ENCODE measurements at places on chromosomes 2 and 18. TPM values are rescaled to one million over a fixed set of nuclear protein-coding genes. Genes with fewer than 3 reads are reported as not detected.

PAX8 gene
- 1.6 TPM for total RNA-seq

POTEI gene
- total RNA-seq: not detected

SLC4A3 gene
- total RNA-seq: 2.9 TPM

CAVIN2 gene
- total RNA-seq: 185 TPM

TLX2 gene
- total RNA-seq: not detected

GATA6 gene
- 32.2 TPM for total RNA-seq

CCDC85A gene
- total RNA-seq: 22.2 TPM

UGT1A5 gene
- not detected for total RNA-seq

FN1 gene
- 955 TPM for total RNA-seq

DNA sequence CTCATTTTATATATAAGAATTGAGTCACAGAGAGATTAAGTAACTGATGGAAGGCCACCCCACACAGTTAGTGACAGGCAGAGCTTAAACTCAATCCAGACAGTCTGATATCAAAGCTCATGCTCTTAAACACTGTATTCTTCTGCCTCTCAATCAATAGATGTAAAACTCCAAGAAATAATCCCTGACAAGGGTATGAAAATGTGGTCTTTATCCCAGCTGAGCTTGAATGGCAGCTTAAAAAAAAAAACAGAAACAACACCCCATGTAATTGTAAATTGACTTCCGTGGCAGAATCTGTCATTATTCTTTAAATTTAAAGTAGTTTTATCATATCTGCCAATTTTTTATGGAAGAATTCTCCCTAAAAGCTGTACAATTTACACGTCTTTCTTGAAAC lies 60.1 kb downstream of the RAB27B start:
- no peak for DNase-seq

DNA sequence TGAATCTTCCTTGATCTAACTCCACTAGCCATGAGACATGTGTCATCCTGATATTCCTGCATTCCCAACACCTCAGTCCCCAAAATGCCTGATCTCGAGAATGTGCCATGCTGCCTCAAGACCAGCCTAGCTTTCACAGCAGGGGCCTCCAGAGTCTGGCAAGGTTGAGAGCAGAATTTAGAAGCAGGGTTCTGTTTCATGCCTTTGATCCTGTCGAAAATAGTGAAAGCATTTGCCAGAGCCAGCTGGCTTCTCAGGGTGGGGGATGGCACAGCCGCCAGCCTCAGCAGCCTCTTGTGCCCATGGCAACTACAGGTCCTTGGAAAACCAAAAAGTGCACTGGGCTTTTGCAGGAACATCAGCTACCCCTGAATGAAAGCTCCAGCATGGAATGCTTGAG lies 143.5 kb downstream of the RTN4 start:
- no peak for DNase-seq

DNA sequence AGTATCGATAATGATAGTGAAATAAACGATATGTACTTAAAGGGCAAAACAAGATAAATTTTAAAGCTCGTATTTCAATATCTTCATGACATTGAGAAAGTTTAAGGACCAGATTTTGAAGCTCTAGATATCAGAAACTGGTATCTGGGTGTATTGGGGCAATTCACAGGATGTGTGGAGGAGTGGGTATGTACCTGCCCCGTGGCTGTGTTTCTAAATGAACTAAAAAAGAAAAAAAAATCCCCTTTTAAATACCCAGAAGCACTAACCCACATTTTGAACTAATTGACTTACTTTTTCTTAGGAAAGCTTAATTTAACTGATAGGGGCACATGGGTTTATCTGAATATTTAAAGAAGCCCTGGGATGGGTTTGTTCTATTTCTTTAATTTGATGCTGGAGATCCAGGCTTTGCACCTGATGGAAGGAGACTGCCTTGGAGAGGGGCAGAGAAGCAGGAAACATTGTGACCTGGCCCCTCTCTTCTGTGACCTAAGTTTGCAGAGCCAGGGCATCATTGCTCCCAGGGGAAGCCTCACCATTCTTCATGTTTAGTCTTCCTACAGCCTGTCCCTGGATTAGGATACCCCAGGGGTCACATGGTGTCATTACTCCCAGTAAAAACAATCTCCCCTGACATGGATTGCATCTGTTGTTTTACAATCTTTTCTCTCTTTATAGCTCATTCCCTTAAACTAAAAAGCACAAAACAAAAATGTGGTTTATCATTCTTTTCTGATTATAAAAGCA lies 7.6 kb upstream of the KCTD1 start:
- no peak for DNase-seq

DNA sequence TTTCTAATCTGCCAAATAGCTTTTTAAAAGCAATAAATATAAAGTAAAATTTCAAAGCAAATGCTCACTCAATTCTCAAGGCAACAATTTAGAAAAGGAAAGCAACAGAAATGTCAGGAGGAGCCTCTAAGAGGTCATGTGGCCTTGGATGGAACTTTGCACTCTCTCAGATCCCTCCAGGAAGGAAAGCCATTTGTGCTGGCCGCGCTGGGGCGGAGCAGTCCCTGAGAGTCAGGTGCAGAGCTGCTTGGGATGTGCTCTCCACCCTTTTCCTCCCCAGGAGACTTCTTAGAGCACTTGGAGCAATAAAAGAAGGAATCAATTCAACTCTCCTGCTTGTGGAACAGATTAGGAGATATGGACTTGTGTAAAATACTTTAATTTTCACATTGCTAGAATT lies 379.8 kb upstream of the LINC00305 start:
- DNase-seq: no peak

- no peak for DNase-seq
Measured at GRCh38 chr2:134470561-134471168, 216.8 kb downstream of the MGAT5 start.

DNA sequence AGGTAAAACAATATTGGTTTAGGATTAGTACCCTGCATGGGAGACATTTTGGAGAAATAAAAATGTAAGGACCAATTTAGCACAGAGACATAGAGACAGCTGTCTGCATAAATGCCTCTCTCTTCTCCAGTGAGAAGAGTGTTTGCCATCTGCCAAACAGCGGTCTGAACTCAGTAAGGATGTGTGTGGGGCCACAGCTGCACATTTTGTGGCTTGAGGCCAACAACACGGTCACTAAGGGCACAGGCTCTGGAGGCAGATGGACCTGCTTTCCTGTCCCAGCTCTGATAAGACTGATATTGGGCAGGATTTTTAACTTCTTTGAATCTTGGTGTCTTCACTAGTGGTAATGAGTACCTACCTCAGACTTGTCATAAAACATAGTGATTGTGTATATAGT lies 10.2 kb downstream of the ZBTB14 start:
- no peak for DNase-seq

DNA sequence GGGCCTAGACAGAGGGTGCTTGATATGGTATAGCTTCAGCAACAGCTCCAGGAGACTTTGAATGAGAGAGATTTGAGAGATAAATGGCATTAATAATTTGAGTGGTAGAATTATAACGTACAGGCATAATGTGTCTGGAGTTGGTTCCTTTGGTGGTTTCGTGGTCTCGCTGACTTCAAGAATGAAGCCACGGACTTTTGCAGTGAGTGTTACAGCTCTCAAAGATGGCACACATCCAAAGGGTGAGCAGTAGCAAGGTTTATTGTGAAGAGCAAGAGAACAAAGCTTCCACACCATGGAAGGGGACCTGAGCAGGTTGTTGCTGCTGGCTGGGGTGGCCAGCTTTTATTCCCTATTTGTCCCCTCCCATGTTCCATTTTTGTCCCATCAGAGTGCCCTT lies 23.1 kb downstream of the PDCD1 start:
- no peak for DNase-seq

DNA sequence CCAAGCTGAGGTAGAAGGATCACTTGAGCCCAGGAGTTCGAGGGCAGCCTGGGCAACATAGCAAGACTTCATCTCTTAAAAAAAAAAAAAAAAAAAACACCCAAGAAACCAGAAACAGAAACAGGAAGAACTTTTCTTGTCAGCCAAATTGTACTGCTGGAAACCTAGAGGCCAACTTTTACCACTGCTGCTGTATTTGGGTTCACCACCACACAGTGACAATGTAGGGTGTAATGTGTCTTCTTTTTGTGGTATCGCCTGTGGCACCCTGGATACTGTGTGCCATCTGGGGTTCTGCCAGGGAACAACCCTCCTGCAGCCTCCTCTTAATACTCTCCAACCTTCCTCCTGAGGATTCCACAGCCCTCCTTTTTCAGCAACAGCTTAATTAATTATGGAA lies 72.6 kb downstream of the STK39 start:
- no peak for DNase-seq

GRCh38 chr2:128314348-128315121 lies 4.1 kb downstream of the HS6ST1 start:
- no peak for DNase-seq

- no peak for DNase-seq
Measured at GRCh38 chr18:38654946-38655345, 1089.3 kb upstream of the CELF4 start.

GRCh38 chr18:57223144-57223870 lies 76.4 kb downstream of the BOD1L2 start:
- no peak for DNase-seq

DNA sequence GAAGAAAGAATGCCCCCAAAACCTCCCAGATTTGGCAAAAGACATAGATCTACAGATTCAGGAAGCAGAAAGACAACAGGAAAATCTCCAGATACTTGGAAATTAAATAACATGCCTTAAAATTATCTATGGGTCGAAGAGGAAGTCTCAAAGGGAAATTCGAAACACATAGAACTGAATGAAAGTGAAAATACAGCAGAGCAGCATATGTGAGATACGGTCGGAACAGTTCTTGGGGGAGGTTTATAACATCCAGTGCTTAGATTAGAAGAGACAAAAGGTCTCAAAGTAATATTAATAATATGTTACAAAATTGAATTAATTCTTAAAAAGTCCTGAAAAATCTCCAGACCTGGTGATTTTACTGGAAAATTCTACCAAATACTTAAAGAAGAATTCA lies 14.3 kb downstream of the KCNG2 start:
- no peak for DNase-seq

GRCh38 chr2:237540823-237541222 lies 25.6 kb upstream of the PRLH start:
- DNase-seq: no peak

GRCh38 chr2:15805206-15805605 lies 135.1 kb upstream of the MYCN start:
- no peak for DNase-seq

DNA sequence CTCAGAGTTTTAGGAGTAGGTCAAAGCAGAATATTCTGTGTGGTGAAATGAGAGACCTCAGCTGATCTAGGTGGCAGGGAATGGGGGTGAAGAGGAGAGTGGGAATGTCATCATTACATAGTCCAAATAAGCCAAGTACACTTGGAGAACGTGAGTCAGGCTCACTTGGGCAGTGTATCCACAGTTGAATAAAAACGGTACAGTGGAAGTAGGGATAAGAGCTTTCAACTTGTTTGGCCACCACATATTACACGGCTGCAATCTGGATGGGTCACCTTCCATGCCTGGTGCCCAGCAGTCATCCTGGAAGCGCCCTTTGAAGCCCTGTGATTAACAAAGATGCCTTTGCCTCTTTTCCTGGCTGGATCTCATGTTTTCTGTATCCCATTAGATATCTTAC lies 28.6 kb downstream of the MIB1 start:
- no peak for DNase-seq

- no peak for DNase-seq
Measured at GRCh38 chr18:79381811-79382311, 13.9 kb upstream of the NFATC1 start.

- DNase-seq: no peak
Measured at GRCh38 chr2:172119089-172119488, 16.4 kb upstream of the DLX2 start.

- DNase-seq: no peak
Measured at GRCh38 chr2:169050476-169051240, 18.7 kb upstream of the DHRS9 start.

GRCh38 chr2:96599941-96600340 lies 38.2 kb downstream of the KANSL3 start:
- no peak for DNase-seq

- no peak for DNase-seq
Measured at GRCh38 chr2:20415511-20415918, 31.4 kb upstream of the RHOB start.

DNA sequence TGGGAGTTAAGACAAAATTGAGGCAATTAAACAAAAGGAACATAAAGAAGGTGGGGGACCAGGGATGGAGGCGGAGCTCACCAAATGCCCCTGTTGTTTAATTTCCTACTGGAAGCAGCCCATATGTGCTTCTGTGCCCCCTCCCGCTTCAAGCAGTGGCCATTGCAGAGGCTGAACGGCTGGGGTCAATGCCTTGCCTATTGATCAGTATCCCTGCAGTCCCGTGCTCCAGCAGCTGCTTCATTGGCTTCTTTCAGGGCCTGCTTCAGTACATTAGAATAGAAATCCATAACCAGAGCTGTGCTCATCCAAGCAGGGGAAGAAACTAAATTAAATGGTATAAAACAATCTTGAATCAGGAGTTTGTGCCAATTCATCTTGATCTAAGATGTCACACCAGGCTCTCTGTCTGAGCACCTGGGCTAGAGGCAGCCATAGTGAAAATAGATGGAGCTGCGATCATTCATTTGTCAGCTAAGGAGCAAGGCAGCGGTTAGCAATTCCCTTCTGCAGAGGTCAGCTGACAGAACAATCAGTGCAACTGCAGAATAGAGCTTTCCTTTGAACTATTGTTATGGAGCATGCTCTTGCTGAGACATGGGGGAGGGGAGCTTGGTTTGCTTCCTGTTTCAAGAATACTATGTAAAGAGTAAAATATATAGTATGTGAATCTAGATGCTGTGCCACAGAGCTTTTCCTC lies 222.4 kb downstream of the WDR7 start:
- no peak for DNase-seq

GRCh38 chr2:3131636-3132326 lies 245.8 kb downstream of the EIPR1 start:
- DNase-seq: peak; percentile 38

GRCh38 chr2:74984947-74985637 lies 26.6 kb downstream of the POLE4 start:
- no peak for DNase-seq

- no peak for DNase-seq
Measured at GRCh38 chr2:155250800-155251199, 552.3 kb downstream of the KCNJ3 start.

GRCh38 chr2:467543-467891 lies 179.6 kb upstream of the ALKAL2 start:
- no peak for DNase-seq

GRCh38 chr2:9909106-9909505 lies 42.4 kb upstream of the GRHL1 start:
- no peak for DNase-seq

DNA sequence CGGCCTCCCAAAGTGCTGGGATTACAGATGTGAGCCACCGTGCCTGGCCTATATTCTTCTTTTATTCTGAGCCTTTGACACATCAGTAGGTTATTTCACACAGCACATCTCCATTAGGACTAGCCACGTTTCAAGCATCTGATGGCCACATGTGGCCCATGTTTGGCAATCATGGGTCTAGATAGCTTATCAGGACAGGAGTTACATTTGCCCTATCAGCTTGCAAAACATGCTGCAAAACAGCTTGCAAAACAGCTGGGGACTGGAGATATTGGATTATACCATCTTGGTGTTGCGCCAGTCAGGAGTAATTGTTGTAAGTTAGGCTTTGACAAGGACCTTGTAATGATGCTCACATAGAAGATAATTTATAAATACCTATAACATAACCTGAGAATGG lies 94.9 kb downstream of the GBX2 start:
- no peak for DNase-seq

DNA sequence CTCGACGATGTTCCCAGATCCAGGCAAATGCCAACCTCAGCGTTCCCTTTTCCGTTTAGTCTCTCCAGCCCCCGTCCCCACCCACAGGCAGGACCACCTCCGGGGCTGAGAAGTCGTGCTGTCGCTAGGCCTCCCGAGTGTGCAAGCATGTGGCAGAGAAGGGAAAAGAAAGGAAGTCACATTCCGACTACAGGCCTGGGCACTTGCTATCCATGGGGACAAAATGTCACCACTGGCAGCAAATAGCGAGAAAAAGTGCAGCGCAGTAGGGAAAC lies 420 bp downstream of the PIGN start:
- no peak for DNase-seq
